ENCODE measurements at places on chromosomes 12 and 14.
A peak's percentile ranks its signal among the peaks of the same experiment; 100 is the strongest.

DNA sequence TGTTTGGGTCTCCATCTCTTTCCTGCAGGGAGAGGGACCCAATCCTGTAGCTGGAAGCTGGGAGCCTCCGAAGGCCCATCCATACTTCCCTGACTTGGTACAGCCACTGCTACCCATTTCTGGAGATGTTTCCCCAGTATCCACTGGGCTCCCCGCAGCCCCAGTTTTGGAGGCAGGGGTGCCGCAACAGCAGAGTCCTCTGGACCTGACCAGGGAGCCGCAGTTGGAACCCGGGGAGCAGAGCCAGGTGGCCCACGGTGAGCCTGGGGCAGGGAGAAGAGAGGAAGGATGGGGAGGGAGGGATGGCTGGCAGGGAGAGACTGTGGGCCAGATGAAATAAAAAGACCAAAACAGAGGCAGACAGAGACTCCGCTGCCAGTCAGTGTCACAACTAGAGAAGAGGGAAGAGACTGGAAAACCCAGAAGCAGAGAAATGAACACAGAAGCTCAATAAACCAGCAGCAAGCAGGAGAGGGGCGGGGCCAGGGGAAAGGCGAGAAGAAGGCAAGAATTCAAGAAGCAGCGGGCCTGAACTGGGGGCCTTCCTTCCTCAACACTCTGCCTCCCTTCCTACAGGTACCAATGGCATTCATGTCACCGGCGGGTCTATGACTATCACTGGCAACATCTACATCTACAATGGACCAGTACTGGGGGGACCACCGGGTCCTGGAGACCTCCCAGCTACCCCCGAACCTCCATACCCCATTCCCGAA lies 6.3 kb downstream of the LTBR start:
- no peak for DNase-seq

- DNase-seq: peak; percentile 49
These were observed 1.2 kb downstream of the DUSP16 start for GRCh38 chr12:12561371-12562015.

DNA sequence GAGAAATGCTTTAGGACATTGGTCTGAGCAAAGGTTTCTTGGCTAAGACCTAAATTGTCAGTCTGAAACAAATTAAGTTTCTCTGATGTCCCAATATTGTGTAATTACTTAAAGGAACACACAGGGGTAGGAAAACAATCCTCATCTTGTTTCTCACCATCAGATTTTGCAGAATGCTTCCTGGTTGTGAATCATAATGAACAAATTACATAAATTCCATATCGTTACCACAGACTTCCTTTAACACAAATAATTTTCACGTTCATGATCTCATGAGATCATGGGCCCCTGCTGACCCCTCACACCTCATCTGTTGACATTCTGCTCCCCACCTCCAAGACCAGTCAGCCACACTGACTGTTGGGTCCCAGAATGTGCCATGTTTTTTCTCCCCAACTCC lies 194.1 kb downstream of the MON2 start:
- DNase-seq: no peak

DNA sequence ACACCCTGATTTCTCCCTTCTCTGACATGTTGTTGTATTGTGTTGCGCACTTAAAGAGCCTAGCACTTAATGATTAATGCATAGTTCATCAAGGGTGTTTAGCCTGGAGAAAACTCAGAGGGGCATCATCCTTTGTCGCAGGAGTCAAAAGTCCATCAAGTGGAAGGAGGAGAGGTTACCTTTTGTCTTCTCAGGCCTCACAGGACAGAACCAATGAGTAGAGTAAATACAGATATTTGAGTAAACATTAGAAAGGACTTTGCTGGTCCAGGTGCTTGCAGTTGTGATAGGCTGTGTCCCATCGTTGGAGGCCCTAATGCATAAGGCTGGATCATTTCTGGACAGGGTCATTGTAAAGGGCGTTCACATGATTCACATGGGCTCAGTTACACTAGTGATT lies 430.9 kb downstream of the PCNX1 start:
- DNase-seq: no peak

GRCh38 chr12:12719496-12719895 lies 2.3 kb downstream of the CDKN1B start:
- DNase-seq: no peak

GRCh38 chr14:93619176-93619793 lies 169.0 kb downstream of the PRIMA1 start:
- no peak for DNase-seq

- DNase-seq: no peak
These were observed 175.7 kb downstream of the CACNA1C start for GRCh38 chr12:2228535-2228934.

GRCh38 chr14:72270749-72271148 lies 338.5 kb downstream of the RGS6 start:
- no peak for DNase-seq

DNA sequence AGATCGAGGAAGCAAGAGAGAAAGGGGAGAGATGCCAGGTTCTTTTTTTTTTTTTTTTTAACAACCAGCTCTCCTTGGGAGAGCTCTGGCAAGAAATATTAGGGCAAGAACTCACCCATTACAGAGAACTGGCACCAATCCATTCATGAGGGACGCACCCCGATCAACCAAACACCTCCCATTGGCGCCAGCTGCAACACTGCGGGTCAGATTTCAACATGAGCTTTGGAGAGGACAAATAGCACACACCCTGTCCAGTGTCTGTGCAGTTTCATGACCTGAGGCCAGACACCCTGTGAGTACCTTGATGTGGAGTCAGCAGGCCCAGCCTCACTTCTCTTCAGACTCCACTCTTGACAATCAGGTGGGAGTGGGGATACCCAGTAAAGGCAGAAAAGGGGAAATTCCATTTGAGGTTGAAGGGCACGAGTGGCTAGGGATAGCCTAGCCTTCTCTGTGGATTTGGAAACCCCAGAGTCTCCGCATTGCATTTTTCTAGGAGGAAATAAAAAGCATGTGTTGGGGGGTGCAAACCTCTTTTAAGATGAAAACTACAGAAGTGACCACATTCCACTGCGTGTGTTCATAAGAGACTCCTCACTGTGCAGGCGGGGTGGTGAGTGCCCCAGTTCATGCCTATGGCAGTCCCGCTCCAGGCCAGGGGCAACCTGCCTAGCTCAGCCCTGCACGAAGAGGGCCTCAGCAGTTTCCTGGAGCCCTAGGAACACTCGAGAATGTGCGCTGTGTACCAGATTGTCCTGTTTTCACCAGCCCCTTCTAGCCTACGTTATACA lies 42.4 kb upstream of the GPATCH2L start:
- DNase-seq: no peak

DNA sequence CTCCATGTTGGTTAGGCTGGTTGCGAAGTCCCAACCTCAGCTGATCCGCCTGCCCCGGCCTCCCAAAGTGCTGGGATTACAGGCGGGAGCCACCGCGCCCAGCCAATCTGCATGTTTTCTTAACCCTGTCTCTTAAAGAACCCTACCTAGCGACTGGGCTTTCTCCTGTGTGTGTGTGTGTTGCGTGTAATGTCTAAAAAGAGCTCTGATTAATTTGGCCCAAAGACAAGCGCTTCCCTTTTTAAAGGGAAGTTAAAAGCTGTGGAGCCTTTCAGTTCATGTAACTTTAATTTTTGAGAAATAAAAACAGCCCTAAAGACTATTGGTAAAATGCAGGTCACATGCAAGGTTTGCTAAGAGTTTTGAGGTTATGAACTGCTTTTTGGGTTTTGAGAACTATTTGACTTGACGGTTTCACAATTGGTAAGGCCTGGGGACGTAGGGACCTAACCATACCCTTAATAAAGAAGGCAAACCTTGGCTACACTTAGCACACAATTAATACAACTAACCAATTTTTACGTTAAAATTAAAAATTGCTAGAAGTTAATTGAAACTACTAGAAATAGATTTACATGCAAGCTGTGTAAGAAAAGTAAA lies 103.2 kb downstream of the KCNMB4 start:
- DNase-seq: no peak

- DNase-seq: peak; percentile 72
These were observed at the start of gene RIPK3 for GRCh38 chr14:24339284-24340151. Gene RIPK3 (minus strand): TSS chr14:24339991. CDS start chr14:24339826, 165 bp downstream.

- no peak for DNase-seq
These were observed at the start of gene EEF1AKMT3 for GRCh38 chr12:57772429-57773322. Gene EEF1AKMT3 (plus strand): TSS chr12:57772614. CDS start chr12:57772725, 111 bp downstream.

DNA sequence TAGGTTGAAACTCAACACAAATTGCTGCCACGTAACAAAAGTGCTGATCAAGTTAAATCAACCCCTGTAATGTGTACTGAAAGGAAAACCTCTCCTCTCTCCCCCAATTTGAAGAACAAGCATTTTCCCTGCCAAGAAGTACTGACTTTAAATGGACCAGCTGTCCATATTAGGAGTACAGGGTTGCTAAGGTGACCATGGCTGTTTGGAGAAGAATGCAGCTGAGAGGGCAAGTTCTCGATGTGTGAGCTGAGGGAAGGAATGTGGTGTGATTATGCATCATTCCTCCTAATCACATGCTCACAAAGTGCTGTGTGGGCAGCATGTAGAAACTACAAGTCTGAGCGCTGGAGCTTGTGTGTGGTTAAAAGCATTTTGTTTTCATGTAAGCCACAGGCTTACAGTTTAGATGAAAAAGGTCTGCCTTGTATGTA lies 50.9 kb upstream of the CCT2 start:
- DNase-seq: no peak

DNA sequence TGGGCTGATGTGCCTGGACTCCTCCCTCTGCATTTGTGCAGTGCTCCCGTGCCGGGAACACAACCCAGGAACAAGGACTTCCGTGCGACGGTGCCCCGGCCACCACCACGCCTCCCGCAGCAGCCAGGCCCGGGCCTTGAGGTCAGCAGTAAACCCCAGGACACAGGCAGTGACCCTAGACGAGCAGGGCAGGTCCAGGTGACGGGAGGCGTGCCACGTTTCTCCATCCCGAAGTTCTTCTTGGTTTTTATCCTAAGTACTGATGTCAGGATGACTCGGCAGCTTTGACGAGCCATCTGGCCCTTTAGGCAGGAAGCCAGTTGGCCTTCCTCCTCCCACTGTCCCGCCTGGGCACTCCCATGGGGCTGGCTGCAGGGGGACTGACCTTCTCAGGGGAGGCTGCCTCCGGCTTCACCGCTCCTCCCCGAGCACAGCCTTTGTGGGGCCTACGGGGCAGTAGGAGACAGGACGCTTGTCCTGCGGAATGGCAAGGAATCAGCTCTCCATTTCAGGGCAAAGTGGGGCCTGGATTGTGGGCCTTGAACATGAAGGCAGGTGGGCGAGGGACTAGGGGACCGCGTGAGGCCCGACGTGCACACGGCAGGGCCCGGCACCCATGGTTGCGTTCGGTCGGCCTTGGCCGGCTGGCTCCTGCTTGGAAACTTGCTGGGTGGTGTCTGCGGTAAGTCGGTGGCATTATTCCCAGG lies 94.1 kb downstream of the FBXL14 start:
- no peak for DNase-seq

- no peak for DNase-seq
These were observed 9.6 kb downstream of the CALM1 start for GRCh38 chr14:90406384-90406798.

DNA sequence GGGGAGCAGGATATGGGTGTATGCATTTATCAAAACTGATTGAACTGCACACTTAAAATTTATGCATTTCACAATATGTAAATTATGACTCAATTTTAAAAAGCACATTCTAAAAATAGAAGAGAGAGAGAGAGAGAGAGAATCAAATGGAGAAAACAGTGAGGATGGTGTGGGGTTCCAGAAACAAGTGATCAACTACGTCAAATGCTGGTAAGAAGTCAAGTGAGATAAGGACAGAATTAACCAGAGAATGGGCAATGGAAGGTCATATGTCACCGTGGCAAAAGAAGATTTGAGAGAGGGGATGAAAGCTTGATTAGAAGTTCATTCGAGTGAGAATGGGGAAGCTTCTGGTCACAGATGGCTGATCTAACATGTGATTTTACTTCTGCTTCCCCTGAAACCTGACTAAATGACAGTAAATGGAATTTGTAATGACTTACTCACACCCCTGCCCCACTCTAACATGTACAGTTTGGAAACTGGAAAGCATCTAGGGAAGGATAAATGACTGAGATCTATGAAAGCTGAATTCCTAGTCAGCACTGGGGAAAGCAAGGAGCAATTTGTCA lies 276.5 kb upstream of the AMIGO2 start:
- DNase-seq: peak; percentile 26

DNA sequence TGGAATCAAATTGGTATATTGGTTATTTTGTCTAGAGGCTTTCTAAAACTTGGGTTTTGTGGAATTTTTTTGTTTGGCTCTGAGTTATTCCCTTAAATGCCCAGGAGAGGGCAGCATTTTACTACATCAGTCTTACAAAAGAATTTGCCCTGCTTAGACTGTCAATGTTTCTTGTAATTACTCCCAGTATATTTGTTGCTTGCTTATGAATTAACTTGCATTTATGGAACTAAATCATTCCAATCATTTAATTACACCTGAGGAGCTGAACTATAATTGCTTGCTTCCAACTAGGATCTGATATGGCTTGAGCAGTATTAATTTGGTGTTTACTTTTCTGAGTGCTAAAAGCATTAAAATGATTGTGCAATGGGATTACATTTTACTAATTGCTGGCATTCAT lies 48.7 kb downstream of the MIPOL1 start:
- DNase-seq: no peak

- DNase-seq: no peak
These were observed 41.8 kb downstream of the CACNA1C start for GRCh38 chr12:2094597-2094996.

DNA sequence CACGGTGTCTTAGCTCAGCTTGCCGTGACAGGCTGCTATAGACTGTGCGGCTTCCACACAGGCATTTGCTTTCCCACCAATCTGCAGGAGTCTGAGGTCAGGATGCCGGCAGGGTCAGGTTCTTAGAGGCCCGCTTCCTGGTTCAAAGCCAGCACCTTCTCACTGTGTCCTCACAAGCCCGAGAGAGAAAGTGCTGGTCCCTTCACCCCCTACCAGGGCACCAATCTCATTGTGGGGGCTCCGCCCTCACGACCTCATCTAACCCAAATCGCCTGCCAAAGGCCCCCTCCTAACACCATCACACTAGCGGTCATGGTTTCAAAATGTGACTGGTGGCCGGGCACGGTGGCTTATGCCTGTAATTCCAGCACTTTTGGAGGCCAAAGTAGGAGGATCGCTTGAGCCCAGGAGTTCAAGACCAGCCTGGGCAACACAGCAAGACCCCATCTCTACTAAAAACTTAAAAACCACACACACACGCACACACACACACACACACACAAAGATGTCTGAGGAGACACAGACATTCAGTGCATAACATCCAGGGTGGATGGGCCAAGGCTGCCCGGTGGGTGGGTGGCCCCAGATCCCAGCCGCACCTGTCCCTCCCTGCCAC lies 26.8 kb downstream of the MMP17 start:
- no peak for DNase-seq

DNA sequence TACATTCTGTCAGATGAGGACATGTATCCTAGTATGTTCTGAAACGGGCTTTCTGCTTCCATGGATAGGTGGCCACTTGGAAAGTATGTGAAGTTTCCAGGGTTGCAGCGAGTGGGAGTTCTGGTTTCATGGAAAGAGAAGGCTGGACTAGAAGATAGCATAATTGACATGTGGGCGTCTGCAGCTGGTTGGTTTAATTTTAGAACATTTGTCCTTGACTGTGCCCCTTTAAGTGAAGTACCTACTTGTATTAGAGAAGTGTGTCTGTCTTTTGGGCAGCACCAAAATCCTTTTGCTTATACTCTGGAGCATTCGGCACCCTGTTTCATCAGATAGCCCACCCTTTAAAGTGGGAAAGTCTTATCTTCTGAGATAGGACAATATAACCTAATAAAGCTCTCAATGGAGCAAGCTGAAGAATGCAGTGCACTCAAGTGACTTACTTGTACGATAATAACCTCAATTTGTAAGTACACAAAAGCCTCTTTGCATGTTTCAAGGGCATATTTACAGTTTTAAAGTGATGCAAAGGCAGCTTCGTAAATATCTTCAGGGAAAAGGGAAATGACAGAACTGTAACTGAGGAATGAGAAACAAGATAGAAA lies 35.2 kb downstream of the NTN4 start:
- DNase-seq: no peak

GRCh38 chr12:5376591-5377207 lies 55.2 kb upstream of the NTF3 start:
- DNase-seq: no peak

All from activated naive CD4-positive, alpha-beta T cell treated with anti-CD3 and anti-CD28 coated beads, Interleukin-2, amount 50 U/mL, for 16 hours (primary cell).